ENCODE measurements at places on chromosomes 1 and 21. TPM values are rescaled to one million over a fixed set of nuclear protein-coding genes. Genes with fewer than 3 reads are reported as not detected.

Gene PLEKHA6
- 3.1 TPM for polyA plus RNA-seq

Gene PLPPR4
- 0.61 TPM for polyA plus RNA-seq

Gene FABP3
- 0.08 TPM for polyA plus RNA-seq

Gene WNT4
- polyA plus RNA-seq, result 0.03 TPM

Gene TMEM82
- not detected for polyA plus RNA-seq

Gene GJC2
- 0.92 TPM for polyA plus RNA-seq

Gene CRNN
- not detected for polyA plus RNA-seq

Gene SLC37A1
- 2.8 TPM for polyA plus RNA-seq

Gene SFN
- polyA plus RNA-seq, result 0.23 TPM

Gene MOB3C
- polyA plus RNA-seq, result 10.6 TPM

Gene LCE2C
- not detected for polyA plus RNA-seq

Gene FRRS1
- 2.7 TPM for polyA plus RNA-seq

Gene KIF14
- 1.2 TPM for polyA plus RNA-seq

Gene NR5A2
- not detected for polyA plus RNA-seq

Gene TIMM17A
- polyA plus RNA-seq, result 51.6 TPM

Gene DCAF6
- polyA plus RNA-seq, result 46.1 TPM

Gene GRIK1
- not detected for polyA plus RNA-seq

Gene DUSP12
- polyA plus RNA-seq, result 46.4 TPM

Gene AVPR1B
- polyA plus RNA-seq, result not detected

Gene SLC44A5
- 7.8 TPM for polyA plus RNA-seq

Gene FOXD3
- not detected for polyA plus RNA-seq

Gene DCDC2B
- not detected for polyA plus RNA-seq

Gene CLCA1
- polyA plus RNA-seq, result not detected

Gene KRTAP7-1
- not detected for polyA plus RNA-seq

Gene FCGR1A
- not detected for polyA plus RNA-seq

Data from SK-N-SH (cell line).